ENCODE measurements at places on chromosomes 2 and 18.

DNA sequence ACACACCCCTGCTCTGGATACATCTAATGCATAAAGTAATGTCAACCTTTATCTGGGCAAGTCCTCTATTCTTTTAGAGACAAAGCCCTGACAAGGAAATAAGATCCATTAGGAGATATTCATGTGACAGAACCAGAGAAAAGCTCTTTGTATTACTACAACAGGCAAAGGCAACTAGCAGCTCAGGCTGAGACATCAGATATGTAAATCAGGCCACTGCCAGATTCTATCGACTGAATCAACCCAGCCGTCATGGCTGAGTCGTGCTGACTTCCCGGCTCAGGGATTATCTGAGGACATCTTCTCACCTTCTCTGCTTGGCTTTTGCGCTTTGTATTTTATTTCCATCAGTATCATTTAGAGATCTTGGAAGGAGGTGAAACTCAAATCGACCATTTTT, 294.5 kb downstream of the PLCL1 start:
- DNase-seq: no peak

DNA sequence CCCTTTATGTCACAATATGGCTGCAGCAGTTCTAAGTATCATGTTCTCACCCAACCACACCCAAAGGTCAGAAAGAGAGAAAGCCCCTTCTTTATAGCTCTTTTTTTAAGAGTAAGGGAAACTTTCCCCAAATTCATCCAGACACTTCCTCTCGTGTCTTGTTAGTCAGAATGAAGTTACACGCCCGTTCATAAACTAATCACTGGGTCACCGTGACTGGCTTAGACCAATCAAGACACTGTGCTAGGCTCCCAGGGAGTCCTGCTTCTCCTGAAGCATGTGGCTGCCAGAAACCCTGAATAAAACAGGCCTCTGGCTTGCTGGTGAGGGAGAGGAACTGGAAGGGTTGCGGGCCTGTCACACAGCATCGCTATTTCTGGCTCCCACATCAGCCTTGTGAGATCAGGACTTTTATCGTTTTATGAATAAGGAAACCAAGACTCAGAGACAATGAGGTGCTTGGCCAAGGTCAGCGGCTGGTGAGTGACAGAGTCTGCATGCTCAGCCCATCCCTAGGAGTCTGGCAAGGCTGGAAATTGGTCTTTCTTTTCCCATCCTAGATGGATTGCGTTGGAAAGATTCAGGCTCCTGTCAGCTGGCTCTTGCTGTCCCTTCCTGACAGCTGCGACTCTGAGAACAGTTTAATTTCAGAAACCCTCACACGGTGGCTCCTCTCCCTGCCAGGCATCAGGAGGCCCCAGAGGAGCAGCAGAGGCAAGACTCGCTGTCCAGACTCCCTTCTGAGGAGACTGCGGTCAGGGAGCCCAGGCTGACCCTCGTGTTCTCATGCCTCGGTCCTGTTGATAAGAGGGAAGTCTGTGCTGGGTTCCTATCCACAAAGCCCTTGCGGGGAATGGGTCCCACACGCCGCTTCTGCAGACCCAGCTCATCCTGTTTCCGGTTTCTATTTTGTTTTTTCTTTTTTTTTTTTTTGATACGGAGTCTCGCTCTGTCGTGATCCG, 104.5 kb upstream of the TAF1B start:
- no peak for DNase-seq

DNA sequence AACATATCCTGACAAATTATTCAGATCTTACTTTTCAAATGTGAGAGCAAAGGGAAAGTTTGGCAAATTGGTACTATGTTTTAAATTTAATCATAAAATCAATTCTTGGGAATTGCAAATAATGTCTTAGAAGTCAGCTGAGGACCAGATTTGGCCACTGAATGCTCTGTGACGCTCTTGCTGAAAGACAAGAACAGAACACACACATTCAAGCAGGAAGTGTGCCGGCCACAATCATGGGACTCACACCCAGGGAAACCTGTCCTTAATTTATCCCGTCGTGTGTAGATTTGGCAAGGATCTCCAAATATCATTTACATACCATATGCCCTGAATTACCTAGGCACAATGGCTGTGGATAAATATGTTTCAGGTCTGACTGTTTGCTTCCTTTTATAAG, 253.1 kb downstream of the TCF4 start:
- DNase-seq: no peak

DNA sequence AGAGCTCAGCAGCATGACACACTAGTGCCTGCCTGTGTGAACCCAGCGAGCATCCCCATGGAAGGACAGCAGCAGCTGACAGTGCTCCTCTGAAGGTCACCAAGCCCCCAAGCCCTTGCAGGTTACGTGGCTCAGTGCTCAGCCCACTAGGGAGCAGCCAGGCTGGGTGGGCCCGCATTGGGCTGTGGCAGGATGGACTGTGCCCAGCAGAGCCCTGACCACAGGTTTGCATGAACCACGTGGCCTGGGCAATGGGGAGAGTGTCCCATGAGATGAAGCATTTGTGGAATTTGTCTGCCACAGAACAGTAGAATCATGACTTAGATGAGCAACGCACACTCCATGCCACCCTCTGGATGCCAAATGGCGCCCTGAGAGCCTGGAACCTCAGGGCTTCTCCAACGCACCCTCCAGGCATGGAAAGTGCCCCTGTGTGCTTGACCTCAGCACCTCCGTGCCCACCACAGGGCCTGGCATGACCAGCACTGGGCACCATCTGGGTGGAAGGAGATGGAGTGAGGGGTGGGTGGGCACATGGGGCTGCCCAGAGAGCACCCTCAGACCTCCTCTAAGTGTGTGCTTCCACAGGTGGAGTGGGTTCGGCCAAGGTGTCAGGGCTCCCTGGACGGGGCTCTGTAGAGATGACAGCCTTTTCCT, 216.1 kb upstream of the RAB6C start:
- no peak for DNase-seq

GRCh38 chr2:208240619-208241209, 14.2 kb downstream of the IDH1 start:
- no peak for DNase-seq

DNA sequence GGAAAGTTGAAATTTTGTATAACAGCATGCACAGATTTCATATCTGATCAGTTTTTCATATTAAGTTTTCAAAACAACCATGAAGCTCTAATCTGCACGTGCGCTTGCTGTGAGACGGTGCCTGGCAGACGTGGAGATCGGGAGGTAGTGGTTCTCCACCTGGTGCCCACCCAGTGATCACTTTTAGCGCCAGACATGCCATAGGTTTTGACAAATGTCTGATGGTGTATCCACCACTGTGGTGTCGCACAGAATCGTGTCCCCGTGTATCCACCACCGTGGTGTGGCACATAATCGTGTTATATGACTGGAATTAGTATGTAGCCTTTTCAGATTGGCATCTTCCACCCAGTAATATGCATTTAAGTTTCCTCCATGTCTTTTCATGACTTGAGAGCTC, 40.9 kb upstream of the KCNG2 start:
- DNase-seq: no peak

GRCh38 chr2:207149249-207150213, 16.2 kb downstream of the KLF7 start:
- no peak for DNase-seq

- no peak for DNase-seq
Observed at GRCh38 chr2:204065566-204065965, 129.0 kb downstream of the ICOS start.

GRCh38 chr2:38632980-38633379, 30.3 kb upstream of the HNRNPLL start:
- no peak for DNase-seq

DNA sequence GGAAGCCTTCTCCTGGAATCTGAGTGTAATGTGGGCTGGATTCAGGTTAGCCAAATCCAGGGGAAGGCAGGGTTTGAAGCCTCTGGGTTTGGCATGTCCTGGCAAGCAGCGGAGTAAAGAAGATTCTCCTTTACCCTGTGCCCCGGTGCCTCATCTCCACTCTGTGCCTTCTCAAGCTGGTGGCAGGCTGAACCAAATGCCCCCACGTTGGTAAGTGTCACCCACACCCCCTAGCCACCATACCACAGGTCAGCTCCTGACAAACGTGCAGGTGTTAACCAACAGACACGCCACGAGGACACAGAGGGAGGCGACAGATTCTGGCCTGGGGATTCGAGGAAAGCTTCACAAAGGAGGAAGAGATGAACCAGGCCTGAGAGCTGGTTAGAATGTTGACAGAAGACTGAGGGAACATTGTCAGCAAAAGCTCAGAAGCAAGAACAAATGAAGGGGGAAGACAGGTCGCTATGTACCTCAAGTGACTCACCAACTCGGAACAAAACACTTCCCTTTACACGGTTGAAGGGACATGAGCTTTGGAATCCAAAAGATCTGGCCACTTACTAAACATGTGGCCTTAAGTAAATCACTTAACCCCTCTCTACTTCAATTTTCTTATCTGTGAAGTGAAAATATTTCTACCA, 85.2 kb upstream of the LCLAT1 start:
- DNase-seq: no peak

DNA sequence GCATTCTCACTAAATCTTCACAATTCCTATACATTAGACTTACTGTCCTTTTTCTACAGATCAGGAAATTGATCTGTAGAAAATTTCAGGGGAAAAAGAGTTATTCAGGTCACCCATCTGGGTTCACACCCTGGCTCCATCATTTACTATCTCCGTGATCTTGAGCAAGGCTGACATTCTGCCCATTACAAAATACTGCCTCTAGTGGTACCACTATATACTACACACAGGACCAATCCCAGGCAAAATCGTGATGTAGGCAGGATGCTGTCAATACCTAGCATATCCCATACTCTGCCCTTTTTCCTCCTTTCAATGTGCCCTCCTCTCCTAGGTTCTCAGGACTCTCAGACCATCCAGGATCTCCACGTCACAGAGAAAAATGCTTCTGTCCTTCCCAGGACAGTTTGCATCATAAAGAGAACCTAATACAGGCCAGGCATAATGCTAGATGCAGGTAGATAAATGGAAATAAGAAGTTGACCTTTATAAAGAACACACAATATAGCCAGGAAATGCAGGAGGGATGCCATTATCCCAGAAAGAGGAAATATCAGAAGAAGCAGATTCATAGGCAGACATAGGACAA, 101.9 kb downstream of the CDH20 start:
- DNase-seq: no peak

DNA sequence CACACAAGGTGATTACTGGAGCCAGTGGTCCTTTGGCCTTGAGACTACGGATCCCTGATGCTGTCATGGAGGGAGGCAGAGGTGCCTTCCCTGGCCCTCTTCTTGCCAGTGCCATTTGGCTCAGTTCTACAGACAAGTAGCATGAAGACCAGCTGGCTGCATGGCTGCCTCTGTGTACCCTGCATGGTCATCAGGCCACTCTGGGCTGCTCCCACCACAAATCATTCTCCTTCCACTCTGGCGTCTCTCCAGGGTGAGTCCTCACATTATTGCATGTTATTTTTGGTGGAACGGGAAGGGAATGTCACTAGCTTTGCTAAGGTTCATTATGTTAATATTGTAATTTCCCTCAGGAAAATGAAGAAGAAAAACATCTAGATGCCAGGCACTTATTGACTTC, 229.8 kb downstream of the VAPA start:
- DNase-seq: no peak

DNA sequence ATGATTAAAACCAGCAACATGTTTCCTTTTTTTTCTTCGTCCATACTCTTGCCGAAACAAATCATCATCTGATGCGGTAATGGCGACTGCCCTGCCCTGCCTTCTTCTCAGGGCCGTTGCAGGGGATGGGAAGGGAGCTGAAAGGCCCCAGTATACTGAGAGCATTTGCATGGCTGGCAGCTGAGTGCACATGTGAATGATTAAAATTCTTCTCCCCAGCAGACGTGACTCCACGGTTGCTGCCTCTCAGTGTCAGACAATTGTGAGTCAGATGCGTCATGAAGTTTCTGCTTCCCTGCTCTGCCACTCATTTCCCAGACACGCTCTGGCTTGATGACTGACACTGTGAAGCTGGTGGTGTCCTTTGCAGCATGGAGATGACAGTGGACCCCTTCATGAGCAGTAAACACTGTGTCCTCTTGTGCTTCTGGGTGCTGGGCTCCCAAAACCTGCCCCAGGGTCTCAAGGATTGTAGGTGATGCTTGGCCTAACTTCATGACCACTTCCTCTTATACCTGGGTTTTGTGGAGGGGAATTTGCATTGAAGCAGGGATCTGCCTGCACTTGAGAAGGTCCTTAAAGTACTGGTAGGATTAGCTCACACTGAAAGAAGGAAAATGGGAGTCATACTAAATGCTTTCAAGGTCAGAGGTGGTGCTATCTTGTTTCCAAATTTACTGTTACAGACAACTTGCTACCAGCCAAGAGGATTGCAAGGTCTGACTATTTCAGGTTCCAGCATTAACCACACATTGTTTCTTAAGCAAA, 222.5 kb upstream of the COPS8 start:
- DNase-seq: no peak

DNA sequence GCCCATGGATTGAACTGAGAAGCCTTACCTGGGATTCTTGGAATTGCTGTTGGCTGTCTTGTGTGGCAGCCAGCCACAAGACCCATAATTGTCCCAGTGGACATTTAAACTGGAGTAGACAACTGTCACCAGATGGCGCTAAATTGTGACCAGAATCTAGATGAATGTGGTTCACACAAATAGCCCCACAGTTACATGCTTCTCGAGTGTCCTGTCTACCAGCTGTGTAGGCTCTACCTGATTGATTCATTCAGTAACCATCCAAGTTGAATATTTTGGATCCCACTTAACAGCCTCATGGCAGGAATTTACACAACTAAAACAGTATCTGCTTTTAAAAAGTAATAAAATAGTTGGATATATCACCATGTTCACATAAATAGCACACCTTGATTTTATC, 73.2 kb downstream of the MAP4K4 start:
- no peak for DNase-seq

GRCh38 chr2:69104261-69104660, 91.3 kb downstream of the ANTXR1 start:
- no peak for DNase-seq

DNA sequence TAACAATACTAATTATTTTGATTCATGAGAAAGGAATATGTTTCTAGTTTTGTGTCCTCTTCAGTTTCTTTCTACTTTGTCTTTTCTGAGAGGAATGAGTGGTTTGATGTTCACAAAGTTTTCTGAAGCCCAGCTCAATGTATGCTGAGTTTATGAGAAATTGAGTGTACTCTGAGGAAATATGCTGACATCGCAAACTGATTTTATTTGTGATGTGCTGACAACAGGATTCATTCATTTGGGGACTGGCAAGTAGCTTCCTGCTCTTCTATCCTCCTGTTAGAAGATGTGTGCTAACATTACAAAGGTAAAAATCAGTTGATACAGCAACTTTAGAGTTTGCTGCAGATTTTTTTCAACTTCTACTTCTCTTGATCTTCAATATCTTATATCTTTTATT, 403.2 kb upstream of the CDH19 start:
- no peak for DNase-seq

DNA sequence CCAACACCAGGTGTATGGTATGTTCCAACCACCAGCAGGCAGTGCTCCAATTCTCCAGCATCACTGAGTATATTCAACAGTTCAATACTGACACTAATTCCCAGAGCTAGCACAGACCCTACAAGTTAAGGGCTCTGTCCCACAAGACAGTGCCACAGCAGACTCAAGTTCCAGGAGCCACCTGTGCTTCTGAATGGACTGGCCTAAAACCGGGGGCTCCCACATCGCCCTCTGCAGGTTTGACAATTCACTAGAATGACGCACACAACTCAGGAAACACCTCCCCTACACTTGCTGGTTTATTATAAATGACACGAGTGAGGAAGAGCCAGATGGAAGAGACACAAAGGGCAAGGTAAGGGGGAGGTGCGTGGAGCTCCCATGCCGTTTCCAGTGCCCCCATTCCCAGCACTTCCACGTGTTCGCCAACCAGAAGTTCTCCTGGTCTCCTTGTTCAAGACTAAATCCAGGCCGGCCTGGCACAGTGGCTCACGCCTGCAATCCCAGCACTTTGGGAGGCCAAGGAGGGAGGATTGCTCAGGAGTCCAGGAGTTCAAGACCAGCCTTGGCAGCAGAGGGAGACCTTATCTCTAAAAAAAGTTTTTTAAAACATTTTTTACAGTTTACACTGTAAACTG, 12.2 kb upstream of the ATP6V1B1 start:
- DNase-seq: no peak

All from activated CD4-positive, CD25-positive, alpha-beta regulatory T cell (primary cell).